C1 segment of cervical spinal cord (tissue), 14 donors: ENCODE measurements at places on chromosomes 11 and 22.

DNA sequence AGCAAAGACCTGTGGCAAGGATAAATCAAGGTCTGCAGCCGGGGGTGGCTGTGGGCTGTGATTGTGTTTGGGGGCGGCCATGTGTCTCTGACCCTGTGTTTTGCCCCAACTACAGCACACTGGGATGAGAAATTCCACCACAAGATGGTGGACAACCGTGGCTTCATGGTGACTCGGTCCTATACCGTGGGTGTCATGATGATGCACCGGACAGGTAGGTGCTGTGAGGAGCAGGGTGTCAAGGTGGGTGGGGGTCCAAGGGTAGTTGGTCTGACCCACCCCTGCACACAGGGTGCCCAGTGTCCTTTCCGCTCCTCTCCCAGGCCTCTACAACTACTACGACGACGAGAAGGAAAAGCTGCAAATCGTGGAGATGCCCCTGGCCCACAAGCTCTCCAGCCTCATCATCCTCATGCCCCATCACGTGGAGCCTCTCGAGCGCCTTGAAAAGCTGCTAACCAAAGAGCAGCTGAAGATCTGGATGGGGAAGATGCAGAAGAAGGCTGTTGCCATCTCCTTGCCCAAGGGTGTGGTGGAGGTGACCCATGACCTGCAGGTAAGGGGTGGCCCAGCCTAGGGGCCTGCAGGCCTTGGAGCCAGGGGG, 6.7 kb downstream of the SERPINH1 start:
- DNase-seq, result no peak

- no peak for DNase-seq
Observed at GRCh38 chr11:21514316-21514715, 678.6 kb upstream of the ANO5 start.

DNA sequence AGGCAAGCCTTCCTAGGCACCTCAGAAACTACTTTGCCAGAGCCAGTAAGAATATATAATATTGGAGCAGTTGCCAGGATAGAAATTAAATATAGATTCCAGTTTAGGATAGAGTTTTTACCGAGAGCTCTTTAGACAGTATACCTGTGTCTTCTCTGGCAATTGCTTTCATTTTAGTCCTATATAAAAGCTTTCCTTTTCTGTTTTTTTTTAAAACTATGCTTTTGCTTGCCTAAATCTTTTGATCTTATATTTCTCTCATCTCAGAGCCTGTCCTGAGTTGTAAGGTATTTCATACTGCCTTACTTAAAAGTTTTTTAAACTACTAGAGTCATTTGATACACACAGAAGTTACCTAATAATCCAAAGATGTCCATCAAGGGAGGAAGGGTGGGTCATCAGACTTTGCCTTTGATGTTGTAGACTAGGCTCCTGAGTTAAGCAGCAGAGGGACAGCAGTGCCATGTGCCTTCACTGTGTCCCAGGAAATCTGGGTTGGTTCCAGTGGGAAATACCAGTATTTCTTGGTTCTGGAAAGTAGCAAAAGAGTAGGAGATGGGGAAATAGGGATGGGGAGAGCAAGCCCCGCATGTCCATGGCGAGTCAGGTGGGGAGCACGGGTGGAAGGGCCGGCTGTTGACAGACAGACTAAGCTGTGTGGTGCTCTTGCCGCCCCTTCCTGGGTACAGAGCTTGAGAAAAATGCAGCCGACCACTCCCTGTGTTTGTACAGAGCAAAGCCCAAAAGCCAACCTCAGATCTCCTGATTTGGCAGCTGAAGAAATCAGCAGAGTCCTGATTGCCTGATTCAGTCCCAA, 11.2 kb downstream of the MCAM start:
- DNase-seq, result no peak

DNA sequence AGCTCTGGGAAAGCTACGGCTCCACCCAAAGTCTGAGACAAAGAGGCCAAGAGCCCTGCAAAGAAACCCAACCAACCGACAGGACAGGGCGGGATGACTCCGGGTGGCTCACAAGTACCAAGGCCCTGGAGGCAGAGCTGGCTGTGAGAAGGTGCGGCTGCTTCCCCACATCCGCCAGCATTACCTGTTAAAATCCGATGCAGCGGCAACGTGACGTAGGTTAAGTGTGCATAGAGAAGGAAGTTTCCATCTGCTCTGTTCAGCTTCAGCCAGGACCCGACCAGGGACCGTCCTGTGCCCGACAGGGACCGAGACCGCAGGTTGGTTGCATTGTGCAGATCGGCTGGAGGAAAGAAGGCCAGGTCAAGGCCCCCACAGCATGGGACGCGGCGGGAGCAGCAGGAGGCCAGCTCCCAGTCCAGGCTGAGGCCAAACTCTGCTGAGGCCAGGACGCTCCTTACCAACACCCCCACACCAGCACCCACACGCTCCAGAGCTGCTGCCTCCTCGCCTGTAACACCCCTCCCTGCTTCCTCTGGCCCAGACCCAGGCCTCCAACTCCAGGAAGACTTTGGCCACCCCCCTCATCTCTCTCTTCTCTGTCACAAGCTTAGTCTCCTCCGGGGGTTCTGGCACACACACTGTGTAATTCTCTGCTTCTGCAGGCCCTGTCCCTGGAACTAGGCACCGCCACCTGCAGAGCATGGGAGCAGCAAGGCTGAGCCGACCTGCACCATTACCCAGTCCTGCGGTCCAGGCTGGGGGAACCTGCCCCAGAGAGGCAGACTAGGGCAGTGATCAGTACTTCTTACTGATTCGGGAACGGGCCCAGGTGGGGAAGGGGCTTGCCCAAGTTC, 34.1 kb downstream of the NUP50 start:
- no peak for DNase-seq

GRCh38 chr11:2961080-2961479, 31.0 kb downstream of the NAP1L4 start:
- no peak for DNase-seq

DNA sequence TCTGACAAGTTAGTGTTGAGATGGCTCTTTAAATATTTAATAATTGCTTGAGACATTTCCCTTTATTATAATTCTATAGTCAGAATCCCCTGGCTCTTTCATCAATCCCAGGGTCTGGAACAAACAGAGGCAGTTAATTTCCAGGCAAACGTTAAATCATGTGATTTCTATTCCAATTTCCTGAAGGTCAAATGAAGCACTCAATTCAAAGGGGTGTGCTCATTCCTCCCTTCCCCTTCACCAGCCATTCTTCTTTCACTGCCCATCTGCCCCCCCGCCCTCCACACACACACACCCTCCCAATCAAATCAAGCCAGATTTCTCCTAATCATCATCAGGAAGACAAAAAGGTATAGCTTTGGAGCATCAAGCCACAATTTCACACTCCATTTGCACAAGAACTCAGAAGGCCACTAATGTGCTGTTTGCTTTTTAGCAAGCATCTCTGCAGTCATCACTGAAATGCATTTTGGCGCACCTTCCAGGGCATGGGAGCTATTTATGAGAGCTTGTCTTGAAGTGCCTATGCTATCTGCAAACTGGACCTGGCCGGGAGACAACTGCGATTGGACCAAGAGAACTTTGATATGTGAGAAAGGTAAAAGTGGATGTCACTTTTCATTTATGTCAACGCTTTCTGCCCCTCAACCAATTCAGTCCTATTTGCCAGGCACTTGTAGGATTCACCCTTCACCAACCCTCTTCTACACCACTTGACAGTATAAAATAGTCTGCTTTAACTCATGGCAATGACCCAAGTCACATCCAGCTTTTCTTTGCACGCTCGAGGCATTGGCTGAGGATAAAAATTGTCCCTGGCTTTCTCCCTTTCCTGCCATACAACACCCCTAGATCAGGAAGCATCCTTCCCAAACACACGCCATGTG, 315.1 kb upstream of the API5 start:
- DNase-seq, result no peak

GRCh38 chr11:69193151-69193550, 37.4 kb downstream of the SMIM38 start:
- no peak for DNase-seq

GRCh38 chr22:42016111-42016510, 17.5 kb downstream of the WBP2NL start:
- DNase-seq, result no peak

GRCh38 chr11:48083421-48083820, 103.1 kb downstream of the PTPRJ start:
- no peak for DNase-seq

DNA sequence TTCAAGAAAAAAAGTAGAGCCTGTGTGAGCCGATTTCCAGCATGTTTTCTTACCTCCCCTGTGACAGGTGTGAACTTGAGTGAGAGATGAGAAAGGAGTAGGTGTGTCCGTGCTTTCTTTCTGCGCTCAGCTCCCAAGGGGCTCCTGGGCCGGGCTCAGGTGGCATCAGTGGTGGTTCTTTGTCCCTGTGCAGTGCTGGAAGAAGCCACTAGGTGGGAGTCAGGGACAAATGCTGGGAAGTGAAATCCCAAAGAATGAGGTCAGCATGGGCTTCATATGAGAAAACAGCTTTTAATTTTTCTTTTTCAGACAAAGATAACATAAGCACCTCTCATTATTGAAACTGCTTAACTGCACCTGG, 57.8 kb downstream of the PPFIBP2 start:
- DNase-seq, result peak; percentile 19

DNA sequence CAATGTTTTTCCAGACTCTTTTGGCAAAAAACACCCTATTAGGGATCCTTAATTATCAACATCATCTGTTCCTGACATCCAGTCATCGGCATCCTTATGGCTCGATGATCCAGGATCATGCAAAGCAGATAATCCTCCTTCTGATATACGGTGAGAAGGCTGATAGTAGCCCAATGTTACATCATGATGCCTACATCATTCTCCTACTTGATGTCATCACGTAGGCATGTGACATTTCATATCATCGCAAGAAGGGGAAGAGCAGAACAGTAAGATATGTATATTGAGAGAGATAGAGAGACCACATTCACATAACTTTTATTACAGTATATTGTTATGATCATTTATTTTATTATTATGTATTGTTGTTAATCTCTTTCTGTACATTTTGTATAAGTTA, 168.6 kb downstream of the ADAMTS15 start:
- DNase-seq, result no peak

- DNase-seq, result no peak
Observed at GRCh38 chr11:74949753-74950137, 679 bp downstream of the SPCS2 start.

- no peak for DNase-seq
Observed at GRCh38 chr11:76610371-76610770, 60.2 kb downstream of the LRRC32 start.

- no peak for DNase-seq
Observed at GRCh38 chr11:9187616-9188015, 77.5 kb downstream of the DENND5A start.

DNA sequence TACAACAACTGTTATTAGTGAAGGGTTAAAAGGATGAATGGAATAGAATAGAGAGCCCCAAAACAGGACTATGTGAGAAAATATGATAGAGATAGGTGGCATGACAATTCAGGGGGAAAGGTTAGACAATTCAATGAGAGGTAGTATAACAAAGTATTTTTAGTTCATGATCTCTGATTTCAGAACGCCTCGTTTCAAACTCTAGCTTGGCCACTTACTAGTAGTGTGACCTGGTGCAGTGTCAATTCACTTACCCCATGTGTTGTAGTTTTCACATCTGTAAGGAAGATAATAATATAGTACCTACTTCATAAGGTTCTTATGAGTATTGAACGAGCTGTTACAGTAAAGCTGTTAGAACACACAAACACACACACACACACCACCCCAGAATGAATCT, 308.0 kb downstream of the SWAP70 start:
- DNase-seq, result no peak

- no peak for DNase-seq
Observed at GRCh38 chr11:82830746-82831145, 69.5 kb downstream of the PRCP start.

DNA sequence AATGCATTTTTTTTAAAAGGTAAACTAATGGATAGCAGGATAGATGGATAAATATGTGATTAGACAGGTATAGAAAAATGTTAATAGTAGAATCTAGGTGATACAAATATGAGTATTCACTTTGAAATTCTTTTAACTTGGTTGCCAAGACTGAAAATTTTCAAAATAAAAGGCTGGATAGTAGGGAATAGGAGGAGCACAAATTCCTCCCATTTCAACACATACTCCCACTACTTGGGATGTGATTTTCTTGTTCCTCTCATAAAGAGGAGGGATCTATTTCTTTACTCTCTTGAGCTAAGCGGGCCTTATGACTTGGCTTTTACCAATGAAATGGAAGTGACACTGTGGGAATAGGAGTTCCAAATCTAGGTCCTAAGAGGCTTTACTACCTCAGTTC, 35.9 kb downstream of the PIK3C2A start:
- no peak for DNase-seq

DNA sequence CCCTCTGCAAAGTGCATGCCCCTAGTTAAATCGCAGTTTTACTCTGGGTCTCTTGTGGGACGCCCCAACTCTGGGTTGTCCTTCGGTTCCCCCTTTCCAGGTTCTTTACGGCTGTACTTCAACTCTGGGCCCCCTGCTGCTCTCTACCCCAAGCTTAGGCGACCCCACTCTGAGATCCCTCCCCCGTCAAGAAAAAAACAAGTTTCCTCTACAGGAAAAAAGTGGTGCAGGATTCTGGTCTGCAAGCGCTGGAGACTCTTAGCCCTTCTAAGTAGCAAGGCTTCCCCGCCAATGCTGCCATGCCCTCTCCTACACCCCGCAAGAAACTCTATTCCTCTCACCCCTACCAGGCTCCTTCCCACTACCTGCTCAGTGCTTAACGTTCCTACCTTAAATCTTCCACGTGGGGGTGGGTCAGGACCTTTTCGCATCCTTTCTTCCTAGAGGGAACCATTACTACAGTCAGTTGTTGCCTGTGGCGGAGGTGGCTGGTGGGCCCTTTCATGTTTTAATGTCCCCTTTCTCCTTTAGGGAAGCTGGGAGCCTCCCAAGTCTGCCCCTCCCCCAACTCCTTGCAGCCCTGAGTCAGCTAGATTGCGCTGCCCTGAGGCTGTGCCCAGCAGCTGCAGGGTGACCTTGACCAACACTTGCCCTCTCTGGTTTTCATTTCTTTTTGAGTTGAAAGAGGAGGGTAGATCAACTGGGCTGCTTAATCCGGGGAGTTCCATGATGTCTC, 1.4 kb downstream of the NEFH start:
- no peak for DNase-seq

DNA sequence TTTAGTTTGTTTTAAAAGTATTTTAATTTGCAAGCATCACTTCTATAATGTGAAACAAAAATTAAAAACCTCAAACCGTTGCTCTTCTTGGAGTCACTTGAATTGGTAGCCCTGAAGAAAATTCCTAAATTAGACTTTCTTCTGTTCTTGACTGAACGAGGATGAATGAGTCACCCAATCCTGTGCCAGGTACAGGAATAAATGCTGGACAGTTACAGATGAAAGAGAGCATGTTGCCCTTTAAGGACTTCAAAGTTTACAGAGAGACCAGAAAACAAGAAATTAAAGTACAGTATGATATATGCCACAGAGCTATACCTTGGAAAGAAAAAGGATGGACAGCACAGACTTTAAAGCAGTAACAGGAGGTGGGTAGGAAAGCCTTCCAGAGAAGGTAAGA, 41.3 kb upstream of the CXCR5 start:
- DNase-seq, result no peak
